ENCODE measurements at places on chromosomes 4 and X.

- DNase-seq, result no peak
Observed at GRCh38 chrX:21375708-21376009, 1.4 kb downstream of the CNKSR2 start.

DNA sequence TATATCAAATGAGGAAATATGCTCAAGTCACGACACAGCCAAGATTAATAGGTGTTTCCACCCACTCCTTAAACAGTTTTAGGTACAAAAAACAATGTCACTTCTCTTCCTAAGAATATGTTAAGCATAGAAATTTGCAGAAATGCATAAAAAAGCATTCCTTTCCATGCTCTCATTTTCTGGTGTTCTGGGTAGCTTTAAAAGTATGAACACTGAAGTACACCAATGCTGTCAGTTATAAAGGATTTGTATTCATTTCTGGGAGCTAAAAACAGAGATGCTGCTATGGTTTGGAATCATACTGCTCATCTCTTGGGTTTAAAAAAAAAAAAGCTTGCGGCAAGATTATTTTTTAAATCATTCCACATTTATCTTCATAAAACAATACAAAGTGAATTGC, 20.8 kb downstream of the SH3RF1 start:
- no peak for DNase-seq

DNA sequence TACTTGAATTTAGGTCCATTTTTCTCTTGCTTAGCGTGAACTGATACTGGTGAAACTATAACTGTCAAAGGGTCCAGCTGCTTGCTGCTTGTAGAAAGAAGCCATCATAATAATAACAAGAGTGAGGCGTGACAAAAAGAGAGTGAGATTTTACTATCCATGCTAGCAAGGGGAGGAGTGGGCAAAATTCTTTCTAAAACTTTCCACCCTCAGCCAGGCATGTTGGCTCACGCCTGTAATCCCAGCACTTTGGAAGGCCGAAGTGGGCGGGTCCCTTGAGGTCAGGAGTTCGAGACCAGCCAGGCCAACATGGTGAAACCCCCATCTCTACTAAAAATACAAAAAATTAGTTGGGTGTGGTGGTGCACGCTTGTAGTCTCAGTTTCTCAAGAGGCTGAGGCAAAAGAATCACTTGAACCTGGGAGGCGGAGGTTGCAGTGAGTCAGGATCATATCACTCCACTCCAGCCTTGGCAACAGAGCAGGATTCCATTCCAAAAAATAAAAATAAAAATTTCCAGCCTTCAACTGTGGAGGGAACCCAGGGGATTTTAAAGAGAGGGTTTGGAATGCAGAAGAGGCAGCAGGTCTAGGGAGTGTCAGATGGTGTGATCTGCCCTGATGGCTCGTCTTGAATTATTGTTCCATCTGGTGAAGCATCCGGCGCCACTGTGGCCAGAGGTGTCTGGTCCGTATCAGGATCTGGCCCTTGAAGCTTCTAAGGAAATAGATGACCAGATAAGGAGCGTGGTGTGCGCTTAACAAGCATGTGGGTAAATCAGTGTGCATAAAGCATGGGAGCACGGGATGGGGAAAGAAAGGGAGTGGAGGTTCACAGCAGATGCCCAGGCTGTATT, 51.8 kb downstream of the LRP2BP start:
- DNase-seq, result no peak

GRCh38 chrX:47846040-47846439, 9.3 kb downstream of the ZNF81 start:
- no peak for DNase-seq

- DNase-seq, result no peak
Observed at GRCh38 chrX:15598026-15598425, 2.7 kb downstream of the ACE2 start.

DNA sequence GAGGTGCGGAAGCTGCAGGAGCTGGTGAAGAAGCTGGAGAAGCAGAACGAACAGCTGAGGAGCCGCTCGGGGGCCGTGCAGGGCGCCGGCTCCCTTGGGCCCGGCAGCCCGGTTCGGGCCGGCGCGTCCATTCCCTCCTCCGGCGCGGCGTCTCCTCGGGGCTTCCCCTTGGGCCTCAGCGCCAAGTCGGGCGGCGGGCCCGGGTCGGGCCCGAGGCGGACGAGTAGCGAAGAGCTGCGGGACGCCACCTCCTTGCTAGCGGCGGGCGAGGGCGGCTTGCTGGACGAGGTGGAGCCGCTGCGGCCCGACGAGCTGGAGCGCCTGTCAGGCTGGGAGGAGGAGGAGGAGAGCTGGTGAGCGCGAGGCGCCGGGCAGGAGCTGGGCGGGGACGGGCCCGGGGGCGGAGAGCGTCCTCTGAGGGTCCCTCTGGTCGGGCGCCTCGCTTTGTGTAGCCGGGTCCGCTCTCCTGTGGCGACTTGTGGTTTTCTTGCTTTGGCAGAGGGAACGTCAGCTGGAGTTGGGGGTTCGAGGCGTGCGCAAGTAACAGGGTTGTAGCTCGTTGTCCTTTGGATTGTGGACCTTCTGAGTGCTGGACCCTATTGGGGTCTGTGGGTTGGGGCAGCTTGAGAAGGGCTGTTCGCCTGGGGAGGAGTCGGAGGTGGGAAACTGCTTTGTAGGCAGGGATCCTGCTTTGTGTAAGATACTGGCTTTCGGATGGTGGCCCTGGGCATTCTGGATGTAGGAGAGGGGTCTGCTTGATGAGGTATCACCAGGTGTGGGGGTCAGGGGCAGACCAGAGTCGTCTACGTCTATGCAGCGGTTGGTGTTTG, 662 bp downstream of the SLAIN2 start:
- DNase-seq, result peak; percentile 28

- DNase-seq, result no peak
Observed at GRCh38 chr4:151110236-151110635, 10.8 kb downstream of the RPS3A start.

GRCh38 chr4:109803924-109804571, 2.2 kb upstream of the CFI start:
- DNase-seq, result peak; percentile 50

GRCh38 chrX:43785930-43786591, 96.2 kb downstream of the MAOB start:
- no peak for DNase-seq

DNA sequence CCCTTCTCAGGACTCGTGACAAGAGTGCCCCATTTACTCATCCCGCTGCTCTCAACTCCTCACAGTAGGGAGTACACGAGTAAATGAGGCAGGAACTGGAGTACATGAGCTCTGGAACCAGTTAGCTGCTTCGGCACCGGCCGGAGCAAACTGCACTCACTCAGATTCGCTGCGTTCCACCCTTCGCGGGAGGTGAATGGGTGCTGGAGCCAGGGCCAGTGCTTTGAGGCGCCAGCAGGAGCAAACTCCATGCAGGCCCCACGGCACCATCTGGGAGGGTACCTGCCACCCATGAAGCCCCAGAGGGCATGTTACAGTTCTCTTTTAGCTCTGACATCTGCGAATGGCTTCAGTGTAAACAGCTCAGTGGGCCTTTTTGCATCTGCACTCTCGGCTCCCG, 315.5 kb upstream of the GK2 start:
- no peak for DNase-seq

GRCh38 chr4:5188130-5188529, 136.8 kb downstream of the STK32B start:
- no peak for DNase-seq

DNA sequence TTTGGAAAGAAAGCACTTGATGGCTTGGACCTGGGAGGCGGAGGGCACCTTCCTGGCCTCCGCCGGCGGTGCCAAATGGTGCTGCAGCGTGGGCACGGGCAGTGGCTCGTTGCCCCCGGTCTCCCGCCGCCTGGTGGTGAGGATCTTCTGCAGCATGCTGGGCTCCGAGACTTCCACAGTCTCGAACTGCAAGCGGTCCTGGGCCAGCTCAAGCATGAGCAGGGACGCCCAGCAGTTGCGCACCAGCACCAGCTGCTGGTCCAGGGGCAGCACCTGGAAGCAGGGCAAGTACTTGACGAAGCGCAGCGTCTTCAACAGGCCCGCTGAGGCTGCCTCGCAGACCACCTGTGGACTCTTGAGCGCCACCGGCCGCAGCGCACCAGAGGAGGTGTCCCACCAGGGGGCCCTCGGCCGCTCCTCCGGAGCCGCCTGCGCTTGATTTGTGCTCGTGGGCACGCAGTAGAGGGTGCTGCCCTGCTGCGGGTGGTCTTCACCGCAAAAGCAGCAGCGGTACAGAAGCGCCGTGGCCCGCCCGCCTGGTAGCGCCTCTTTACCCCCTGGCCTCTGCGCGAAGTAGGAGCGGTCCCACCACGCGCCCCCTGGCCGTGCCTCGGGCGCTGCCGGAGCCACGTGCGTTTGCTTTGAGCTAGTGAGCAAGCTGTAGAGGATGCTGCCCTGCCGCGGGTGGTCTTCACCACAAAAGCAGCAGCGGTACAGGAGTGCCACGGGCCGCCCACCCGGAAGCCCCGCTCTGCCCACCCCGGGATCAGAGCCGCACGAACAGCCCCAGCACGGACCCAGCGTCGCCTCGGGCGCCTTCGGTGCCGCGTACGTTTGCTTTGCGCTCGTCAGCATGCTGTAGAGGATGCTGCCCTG, 689 bp downstream of the NR0B1 start:
- DNase-seq, result no peak

GRCh38 chr4:153808175-153808574, 19.3 kb upstream of the SFRP2 start:
- no peak for DNase-seq

- DNase-seq, result no peak
Observed at GRCh38 chrX:39731735-39732134, 366.0 kb downstream of the BCOR start.

GRCh38 chr4:122702939-122703338, 29.6 kb upstream of the BBS12 start:
- DNase-seq, result no peak

DNA sequence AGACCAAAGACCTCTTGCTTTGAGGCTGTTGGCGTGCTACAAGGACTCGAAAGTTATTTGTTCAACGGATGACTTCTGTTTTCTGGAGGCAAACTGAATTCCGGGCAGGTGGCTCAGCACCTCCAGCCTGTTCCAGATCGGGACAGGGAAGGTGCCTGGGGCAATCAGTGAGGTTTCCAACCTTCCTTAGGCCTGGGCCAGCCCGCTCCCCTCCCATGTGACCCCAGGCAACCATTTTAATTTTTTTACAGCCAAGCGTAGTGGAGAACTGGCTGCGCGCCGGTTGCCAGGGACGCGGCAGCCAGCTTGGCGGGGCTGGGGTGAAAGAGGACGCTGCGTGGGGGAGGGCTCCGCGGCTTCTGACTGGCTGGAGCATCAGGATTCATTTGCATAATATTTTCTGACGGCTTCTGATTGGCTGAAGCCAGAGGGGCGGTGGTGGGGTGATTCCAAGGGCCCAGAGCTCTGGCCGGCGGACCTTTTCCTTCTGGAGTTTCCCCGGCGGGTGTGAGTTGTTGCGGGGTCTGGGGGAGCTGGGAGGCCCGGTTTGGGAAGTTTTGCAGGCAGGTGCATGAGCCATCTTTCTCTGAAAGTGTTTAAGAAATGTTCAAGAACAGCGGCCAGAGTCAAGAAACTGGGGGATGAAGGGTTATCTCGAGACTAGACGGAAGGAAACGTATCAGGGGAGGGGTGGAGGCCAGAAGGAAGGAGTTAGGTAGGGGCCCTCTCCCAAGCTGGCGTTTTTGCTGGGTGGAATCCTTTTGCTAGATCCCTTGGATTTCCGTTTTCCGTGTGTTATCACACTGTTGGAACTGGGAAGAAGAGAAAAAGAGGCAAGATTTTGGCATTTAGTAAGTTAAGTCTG, at the start of gene MID1IP1:
TSS of gene MID1IP1 (plus strand) at position 479 of the 865 bp plus-strand sequence. CDS start 3,488 bp downstream, outside the sequence.
- DNase-seq, result peak; percentile 88

GRCh38 chr4:70936200-70936787, 34.1 kb downstream of the MOB1B start:
- no peak for DNase-seq

GRCh38 chr4:127881563-127881864, 821 bp downstream of the PLK4 start:
- DNase-seq, result no peak

- no peak for DNase-seq
Observed at GRCh38 chr4:110621839-110622751, 782 bp downstream of the PITX2 start.

- no peak for DNase-seq
Observed at GRCh38 chr4:179196511-179196910, 1754.3 kb upstream of the AGA start.

- no peak for DNase-seq
Observed at GRCh38 chr4:83107631-83108030, 6.9 kb downstream of the PLAC8 start.

DNA sequence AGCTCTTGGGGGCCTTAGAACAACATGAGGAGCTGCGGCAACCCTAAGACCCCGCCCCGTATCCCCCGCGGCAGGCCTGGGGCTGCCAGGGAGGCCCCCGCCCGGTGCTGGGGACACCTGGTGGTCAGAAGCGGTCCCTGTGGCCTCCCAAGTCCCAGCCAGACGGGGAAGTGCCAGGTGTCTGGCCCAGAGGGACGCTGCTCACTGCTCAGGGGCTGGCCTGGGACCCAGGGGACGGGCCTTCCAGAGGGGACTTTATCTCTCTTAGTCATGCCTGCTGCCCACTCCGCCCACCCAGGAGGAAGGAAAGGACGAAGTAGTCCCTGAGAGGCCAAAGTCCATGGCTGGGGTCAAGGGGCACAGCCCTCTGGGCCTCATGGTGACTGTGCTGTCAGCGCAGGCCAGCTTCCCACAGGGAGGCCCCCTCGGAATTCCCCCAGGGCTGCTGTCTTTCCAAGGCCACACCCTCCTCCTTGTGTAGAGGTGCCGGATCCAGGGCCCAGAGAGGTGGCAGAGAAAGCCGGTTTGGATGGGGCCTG, 31.0 kb upstream of the HTRA3 start:
- no peak for DNase-seq

- no peak for DNase-seq
Observed at GRCh38 chrX:154508384-154508745, 7.7 kb downstream of the FAM3A start.

GRCh38 chr4:4574792-4575191, 32.9 kb upstream of the STX18 start:
- no peak for DNase-seq

DNA sequence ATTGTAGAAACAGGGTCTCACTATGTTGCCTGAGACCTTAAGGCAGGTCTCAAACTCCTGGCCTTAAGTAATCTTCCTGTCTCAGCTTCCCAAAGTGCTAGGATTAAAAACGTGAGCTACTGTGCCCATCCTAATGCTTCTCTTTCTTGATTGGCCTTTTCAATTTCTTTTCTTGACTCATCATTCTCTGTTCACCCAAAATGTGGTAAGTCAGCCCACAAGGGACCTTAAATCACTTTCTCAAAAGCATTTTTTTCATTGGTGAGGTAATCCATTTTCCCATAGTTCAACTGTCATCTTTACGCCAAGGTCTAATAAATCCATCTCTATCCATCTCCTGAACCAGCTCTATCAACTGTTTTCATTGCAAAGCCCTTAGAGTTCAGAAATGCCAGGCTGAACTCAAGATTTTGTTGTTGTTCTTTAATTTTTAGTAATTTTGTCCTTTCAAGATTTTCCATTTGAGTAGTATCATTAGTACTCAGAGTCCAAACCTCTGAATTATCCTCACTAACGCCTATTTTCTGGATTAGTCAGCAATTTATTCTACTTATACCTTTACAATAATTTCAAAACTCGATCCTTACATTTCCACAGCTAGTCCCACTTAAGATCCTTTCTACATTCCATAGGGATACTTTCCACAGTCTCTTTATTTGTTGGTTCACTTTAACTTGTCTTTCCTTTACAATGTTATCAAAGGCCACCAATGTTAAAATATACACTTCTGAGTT, 528.6 kb downstream of the IL15 start:
- no peak for DNase-seq
